CD4-positive, alpha-beta T cell treated with Interleukin-6 for 4 hours (primary cell): ENCODE measurements at places on chromosomes 4 and X.
A peak's percentile ranks its signal among the peaks of the same experiment; 100 is the strongest.

DNA sequence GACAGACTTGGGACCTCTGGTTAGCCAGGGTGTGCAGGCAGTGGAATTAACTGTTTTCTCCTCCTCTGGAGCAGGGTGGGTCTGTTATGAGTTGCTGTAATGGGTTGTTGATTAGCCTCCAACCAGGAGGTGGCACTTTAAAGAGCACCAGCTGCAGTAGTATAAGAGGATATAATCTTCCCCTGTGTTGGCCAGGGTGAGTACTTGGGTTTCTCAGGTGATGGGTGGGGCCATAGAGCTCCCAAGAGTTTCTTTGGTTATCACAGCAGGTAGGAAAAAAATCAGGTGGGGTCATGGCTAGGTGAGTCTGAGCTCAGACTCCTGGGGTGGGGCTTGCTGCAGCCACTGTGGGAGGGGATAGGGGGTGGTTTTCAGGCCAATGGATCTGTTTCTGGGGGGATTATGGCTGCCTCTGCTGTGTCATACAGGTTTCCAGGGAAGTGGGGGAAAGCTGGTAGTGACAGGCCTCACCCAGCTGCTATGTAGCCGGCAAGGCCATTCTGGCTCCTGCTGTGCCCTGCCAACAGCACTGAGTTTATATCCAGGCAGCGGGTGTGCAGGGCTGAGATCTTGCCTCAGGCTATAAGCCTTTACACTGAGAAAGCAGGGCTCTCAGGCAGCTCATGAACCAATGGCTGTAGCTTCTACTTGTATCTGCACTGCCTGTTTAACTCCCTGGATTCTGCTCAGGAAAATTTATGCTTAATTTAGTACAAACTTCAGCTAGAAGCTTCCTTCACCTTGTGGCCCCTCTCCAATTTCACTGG lies 70.1 kb downstream of the CCNG2 start:
- no peak for DNase-seq

GRCh38 chrX:149493567-149494562 lies 11.2 kb downstream of the IDS start:
- no peak for DNase-seq

- no peak for DNase-seq
Measured at GRCh38 chrX:19543951-19544381, 28.7 kb upstream of the MAP3K15 start.

DNA sequence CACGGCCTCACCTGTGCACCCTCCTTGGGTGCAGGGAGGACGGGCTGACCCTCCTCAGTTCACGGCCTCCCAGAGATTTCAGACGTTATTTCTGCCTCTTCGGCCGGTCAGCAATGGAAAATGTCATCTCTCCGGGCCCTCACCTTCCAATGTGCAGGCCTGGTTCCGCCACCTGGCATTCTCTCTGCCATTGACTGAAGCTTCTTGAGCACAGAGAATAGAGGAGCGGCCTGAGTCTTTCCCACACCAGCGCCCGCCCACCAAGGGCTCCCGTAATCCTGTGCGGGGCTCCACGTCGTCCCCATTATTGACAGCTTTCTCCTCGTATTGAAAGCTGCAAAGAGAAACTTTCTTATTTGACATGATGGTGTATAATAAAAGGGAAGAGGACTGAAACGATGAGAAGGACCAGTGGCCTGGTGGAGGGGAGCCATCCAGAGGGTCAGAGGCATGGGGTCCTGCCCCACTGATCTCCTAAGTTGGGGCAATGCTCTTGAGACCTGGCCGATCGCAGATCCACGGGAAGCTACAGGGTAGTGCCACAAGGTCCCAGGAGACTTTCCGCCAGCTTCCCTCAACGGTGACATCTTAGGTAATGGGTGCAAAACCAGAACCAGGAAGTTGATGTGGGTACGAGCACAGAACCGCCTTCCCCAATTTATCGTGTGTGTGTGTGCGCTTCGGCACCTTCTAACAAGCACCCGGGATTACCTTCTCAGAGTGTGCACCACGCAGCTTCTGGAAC lies 20.6 kb downstream of the HTRA3 start:
- DNase-seq = no peak

DNA sequence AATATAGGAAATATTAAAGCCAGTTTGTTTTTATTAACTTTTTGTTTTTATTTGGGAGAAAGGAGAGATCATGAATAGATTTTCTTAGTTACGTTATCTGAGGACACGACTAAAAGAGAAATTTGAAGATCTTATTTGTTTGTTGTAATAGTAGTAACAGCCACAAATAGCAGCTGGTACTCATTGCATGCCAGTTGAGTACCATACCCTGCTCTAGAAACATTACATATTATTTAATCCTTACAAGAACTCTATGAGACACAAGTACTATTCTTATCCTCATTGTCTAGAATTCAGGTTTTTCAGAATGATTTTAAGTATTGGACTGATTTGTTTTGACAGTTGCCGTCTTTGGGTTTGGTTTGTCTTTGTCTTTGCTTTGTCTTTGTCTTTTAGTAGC lies 31.8 kb downstream of the USP53 start:
- DNase-seq = no peak

- no peak for DNase-seq
Measured at GRCh38 chr4:158841540-158841939, 72.7 kb downstream of the FNIP2 start.

GRCh38 chr4:186839122-186840037 lies 115.7 kb upstream of the FAT1 start:
- DNase-seq = no peak

DNA sequence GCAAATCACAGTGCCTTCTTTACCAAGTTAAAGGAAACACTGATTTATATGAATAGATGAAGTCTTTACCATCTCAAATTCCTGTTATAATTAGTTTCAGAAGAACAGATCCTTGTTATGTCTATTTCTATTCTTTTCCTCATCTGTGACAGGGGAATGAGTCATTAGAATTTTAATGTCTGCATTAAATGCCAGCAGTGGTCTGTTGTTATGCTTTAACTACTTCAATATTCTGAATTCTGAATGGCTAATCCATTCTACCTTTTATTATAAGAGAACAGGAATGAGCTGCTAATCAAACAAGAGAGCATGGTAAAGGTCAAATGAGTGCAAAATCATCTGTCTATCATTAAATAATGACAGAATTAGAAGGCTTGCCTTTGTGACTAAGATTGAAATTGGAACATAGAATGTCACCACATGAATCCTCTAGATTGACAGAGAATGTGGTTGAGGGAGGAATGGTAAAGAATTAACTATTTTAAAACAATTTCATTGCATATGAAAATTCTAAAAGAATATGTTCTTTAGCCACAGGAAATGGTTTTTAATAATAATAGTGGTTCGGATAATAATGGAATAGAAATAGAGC lies 935.5 kb downstream of the ADGRL3 start:
- no peak for DNase-seq

DNA sequence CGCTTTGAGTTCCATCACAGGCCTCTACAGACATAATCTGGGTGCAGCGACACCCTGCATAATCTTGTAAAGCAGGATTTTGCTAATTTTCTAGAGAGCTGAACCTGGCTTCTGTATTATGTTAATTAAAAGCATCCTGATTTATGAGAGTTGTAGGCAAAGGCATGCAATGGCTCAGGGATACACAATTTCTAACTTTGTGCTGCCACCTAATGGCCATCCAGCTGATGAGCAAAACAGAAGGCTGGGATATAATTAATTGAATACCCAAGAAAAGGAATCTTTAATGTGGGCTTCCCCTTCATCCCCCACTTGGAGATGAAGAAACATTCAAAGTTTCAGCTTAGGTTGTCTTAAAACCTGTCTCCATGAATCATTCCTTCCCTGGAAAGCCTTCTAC lies 78.1 kb downstream of the BMP15 start:
- DNase-seq = peak; percentile 4

GRCh38 chr4:113979148-113979904 lies at the start of gene ARSJ:
Gene ARSJ (minus strand): TSS chr4:113979647. CDS start chr4:113978834, 813 bp downstream.
- DNase-seq = peak; percentile 19
